Activated CD8-positive, alpha-beta memory T cell treated with anti-CD3 and anti-CD28 coated beads, Interleukin-2, amount 50 U/mL, for 48 hours (primary cell): ENCODE measurements at places on chromosomes 6 and 20.

GRCh38 chr6:36985808-36986703, at the start of gene MTCH1:
TSS of gene MTCH1 (minus strand) at chr6:36986196. CDS start at chr6:36986173, 23 bp downstream.
- DNase-seq: peak; percentile 96

GRCh38 chr6:1391800-1392309, 2.5 kb downstream of the FOXF2 start:
- no peak for DNase-seq

- DNase-seq: peak; percentile 91
These were observed 2.1 kb downstream of the SOX12 start for GRCh38 chr20:327186-328026.

GRCh38 chr6:40262363-40262762, 324.8 kb downstream of the LRFN2 start:
- no peak for DNase-seq

DNA sequence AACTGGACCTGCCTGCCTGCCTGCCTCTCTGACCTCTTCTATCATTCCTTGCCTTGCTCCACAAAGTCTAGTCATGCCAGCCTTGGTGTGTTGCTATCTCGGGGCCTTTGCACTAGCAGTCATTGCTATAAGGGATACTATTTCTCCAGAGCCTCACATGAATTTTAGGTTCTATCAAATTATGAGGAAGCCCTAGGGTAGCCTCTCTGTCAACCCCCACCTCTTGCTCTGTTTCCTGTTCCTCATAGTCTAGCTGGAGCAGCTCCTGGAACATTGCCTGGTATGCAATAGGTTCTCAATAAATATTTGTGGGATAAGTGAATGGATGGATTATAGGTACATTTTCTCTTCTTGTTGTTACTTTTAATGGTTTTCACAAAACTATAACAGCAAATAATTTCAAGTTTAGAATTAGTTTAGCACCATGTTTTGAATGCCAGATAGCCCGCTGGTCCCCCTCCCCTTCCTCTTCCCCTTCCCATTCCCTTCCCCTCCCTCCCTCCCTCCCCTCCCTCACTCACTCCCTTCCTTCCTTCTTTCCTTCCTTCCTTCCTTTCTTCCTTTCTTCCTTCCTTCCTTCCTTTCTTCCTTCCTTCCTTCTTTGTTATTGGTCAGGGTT, 46.9 kb upstream of the DTNBP1 start:
- DNase-seq: no peak

GRCh38 chr6:3251462-3252314, 7.1 kb upstream of the PSMG4 start:
- peak; percentile 86 for DNase-seq

DNA sequence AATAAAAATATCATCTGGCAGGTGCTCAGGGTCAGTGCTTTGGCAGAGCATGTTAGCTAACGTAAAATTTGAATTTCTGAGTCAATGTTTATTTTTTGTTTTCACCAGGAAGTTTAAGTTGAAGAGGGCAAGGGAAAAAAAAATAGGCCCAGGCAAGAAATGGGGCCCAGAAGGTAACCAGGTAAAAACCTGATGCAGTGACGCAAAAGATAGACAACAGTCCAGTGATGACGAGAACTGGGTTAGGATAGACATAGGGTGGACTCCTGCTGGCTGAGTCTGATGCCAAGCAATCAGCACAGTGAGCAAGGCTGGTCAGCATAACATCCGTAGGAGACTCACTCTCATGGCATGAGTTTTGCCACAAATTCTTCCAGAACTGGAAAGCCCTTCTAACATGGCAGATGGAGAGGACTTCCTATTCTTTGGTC, 42.2 kb downstream of the ZHX3 start:
- no peak for DNase-seq

- no peak for DNase-seq
These were observed 99.9 kb downstream of the BANF2 start for GRCh38 chr20:17799575-17800227.

GRCh38 chr6:87473419-87473903, 687 bp downstream of the SLC35A1 start:
- DNase-seq: no peak

DNA sequence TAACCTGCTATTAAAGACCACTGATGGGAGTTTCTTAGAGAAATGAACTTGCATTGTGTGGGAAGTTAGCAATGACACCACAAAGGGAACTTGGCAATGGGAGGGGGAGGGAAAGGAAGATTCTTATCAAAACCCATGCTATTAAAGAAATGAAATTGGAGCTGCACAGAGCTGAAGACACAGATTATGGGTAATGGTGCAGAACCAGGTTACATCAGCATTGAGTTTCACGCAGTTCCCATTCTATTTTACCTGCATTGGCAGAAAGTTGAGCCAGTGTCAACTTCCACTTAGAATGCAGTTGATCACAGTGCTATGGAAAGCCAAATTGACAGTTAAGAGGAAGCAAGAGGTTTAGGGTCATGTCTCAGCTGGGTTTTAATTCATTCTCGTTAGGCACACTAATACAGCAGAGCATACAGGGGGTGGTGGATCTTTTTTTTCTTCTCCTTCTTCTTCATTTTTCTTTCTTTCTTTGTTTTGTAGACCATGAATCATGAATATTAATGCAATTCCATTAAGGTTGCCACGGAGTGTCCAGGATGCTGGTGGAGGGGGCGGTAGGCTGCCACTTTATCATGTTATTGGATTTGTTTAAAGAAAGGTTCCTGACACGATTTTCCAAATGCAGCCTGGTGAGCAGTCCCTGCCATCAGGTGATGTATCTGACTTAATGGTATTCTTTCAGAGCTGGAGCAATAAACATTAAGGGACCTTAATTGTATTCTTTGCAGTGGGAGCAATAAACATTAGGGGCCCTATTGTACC, 1092.0 kb upstream of the MAP3K7 start:
- no peak for DNase-seq

DNA sequence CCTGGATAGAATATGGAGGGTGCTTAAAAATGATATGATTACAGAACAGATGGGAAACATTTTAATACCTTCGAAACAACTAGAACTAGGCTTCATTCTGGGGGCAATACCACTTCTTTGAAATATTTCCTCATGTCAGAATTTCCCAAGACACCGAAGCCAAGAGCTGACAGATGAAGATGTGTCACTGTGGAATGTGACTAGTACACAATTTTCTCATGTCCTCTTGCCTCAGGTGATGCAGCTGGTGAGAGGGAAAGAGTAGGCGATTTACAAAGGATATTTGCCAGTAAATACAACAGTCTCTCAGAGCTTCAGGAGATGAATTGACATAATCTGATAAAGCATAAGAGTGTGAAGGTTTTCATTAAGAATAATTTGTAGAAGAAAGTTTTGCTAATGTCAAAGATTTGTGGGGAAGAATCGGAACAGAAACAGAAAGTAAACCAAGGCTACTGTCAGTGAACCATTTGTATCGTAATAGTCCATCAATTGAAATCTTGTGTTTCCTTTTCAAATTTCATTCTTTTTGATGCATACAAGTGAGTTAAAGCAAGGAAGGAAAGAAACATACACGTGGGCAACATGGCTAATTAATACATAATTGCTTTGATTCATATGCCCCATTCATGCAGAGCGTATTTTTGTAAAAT, 164.7 kb upstream of the CCN2 start:
- no peak for DNase-seq

GRCh38 chr6:138891255-138891986, 95.5 kb downstream of the ECT2L start:
- DNase-seq: no peak

GRCh38 chr20:58150772-58151171, 77.7 kb downstream of the ANKRD60 start:
- DNase-seq: no peak

GRCh38 chr6:111657146-111657545, 51.5 kb upstream of the TRAF3IP2 start:
- DNase-seq: no peak

DNA sequence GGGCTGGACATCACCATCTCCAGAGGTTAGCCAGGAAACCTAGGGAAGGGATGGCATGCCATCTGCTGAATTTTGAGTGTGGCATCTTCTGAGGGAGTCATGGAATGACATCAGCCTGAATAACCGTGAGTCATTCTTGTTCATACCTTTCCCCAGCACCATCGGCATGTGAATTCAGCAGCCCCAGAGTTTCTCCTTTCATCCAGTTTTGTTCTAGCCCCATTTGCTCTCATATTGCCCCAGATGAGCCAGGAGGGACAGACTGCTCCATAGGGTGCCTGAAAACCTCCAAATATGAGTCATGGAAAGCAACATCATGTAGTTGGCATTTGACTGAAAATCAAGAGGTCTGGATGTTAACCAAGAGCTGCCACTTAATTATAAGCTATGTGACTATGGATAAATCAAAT, 219.2 kb upstream of the SGK1 start:
- DNase-seq: no peak
